ENCODE measurements at places on chromosomes 1 and 21. TPM values are rescaled to one million over a fixed set of nuclear protein-coding genes. Genes with fewer than 3 reads are reported as not detected.

- H3K4me1 ChIP-seq, result no peaks in the 10 kb centered on the region
- H3K27ac ChIP-seq, result no peak overlapping the region
- no peaks in the 10 kb centered on the region for H3K36me3 ChIP-seq
- no peak for DNase-seq
- H3K27me3 ChIP-seq, result no peaks in the 10 kb centered on the region
Measured at GRCh38 chr1:3510136-3510955, 55.9 kb downstream of the ARHGEF16 start.

GRCh38 chr1:9340172-9340854 is 47.6 kb downstream of the SPSB1 start:
- H3K27ac ChIP-seq, result no peak overlapping the region
- peaks cover 10% of the 10 kb centered on the region for H3K4me1 ChIP-seq
- no peaks in the 10 kb centered on the region for H3K36me3 ChIP-seq
- no peak overlapping the region for H3K4me3 ChIP-seq
- no peak for DNase-seq

DNA sequence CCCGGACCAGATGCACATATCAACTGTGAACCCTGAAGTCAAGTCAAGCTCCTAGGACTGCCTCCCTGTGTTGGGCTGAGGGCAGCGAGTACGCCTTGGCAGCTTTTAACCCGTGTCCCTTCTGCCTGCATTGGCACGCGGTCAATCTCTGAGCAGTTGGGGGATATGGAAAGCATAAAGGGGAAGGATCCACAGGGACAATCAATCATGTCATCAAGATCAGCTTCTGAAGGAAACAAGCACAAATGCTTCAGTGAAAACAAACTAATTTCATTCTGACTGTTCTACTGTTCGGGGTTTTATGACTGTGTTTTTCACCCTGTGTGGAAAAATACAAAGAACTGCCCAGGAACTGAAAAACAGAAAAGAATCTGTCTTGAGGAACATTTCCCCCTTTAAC is 106.2 kb downstream of the RUNX1 start:
- no peaks in the 10 kb centered on the region for H3K36me3 ChIP-seq
- no peak for DNase-seq
- no peaks in the 10 kb centered on the region for H3K4me1 ChIP-seq

DNA sequence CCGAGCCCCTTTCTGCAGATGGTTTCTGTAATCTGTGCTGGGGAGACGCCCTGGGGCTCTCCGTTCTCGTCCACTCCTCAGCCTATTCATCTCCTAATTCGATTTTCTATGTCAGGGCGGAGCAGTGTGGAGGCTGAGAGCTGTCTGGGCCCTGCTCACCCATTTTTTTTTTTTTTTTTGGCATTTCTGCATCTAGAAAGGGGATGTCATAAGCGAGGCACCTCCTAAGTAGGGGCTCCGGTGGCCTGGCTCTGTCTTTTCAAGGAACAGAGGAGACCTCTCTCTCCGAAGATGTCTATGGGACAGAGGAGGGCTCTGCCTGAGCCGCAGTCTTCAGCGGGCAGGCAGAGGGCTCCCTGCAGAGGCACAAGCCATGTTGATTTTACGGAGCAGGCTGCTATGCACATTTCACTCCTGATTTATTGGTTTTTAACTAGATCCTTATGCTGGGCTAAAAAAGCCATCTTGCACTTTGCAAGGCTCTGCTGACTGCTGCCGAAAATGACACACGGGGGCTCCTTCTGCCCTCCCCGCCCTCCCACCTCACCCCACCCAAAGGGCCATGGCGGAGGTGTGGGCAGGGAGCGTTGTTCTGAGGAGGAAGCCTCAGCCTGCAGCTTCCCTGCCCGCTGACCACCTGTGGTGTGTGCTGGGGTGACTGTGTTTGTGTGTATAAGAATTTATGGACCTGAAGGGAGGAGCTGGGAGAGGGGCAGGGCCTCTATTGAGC is 71.0 kb downstream of the FOXD2 start:
- no peak overlapping the region for H3K4me3 ChIP-seq
- peaks cover 9% of the 10 kb centered on the region for H3K4me1 ChIP-seq
- no peak overlapping the region for H3K27ac ChIP-seq
- no peaks in the 10 kb centered on the region for H3K36me3 ChIP-seq

Gene IGSF9
- not detected for total RNA-seq

DNA sequence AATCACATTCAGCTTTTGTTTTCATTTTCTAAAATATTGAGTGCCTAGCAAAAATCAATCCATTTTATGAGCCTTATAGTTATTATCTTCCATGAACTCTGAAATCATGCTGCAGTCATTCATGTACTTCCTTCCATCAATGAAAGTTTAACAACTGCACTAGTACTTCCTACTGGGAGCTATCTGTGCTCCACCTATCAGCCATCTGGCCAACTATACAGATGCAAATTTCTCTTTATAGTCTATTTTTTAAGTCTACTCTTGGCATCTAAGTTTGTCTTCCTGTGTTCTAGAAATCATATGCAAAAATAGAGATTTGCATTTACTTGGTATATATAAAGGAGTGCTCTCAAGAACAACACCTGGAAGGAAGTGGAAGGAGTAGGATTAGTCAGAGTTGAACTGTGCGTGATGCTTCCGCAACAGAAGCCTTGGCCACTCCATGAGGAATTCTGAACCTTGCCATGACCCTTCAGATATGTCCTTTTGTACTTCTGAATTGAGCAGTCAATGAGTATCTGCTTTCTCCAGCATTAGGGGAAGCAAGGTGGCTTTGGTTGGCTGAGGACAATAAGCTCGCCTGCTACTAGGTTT is 403.2 kb upstream of the ADAMTS5 start:
- no peak overlapping the region for H3K4me3 ChIP-seq
- H3K27me3 ChIP-seq, result no peaks in the 10 kb centered on the region
- DNase-seq, result no peak
- no peaks in the 10 kb centered on the region for H3K4me1 ChIP-seq
- H3K27ac ChIP-seq, result no peak overlapping the region
- no peaks in the 10 kb centered on the region for H3K36me3 ChIP-seq

Gene DMBX1
- not detected for total RNA-seq

DNA sequence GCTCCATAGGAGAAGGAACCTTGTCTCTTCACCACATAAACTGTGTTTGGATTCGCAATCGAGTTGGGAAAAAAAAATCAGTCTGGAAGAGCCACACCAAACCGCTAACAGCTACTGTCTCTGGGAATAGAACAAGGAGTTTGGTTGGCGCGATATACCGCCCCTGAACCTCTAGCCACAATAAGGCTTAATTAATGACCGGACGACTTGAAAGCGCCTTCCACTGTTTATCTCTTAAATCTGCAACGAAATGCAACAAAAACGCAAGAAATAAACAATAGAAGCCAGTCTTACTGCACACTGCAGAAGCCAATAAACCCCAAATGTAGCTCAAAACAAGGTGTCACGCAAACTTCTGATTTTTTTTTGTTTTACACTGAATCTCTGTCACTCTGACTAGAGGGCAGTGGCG is 10.9 kb downstream of the BTBD19 start:
- no peaks in the 10 kb centered on the region for H3K36me3 ChIP-seq
- H3K27ac ChIP-seq, result peak overlapping the region; percentile 91
- peaks cover 26% of the 10 kb centered on the region for H3K4me1 ChIP-seq
- no peak for DNase-seq
- H3K27me3 ChIP-seq, result no peaks in the 10 kb centered on the region

- no peaks in the 10 kb centered on the region for H3K4me1 ChIP-seq
- H3K27me3 ChIP-seq, result no peaks in the 10 kb centered on the region
- H3K4me3 ChIP-seq, result no peak overlapping the region
- no peak overlapping the region for H3K27ac ChIP-seq
Measured at GRCh38 chr1:2566101-2567045, 10.2 kb downstream of the TNFRSF14 start.

- no peak overlapping the region for H3K27ac ChIP-seq
- H3K4me3 ChIP-seq, result peak overlapping the region; percentile 92
- no peaks in the 10 kb centered on the region for H3K27me3 ChIP-seq
- H3K4me1 ChIP-seq, result peaks cover 16% of the 10 kb centered on the region
Measured at GRCh38 chr1:225882694-225883615, 775 bp upstream of the TMEM63A start.

DNA sequence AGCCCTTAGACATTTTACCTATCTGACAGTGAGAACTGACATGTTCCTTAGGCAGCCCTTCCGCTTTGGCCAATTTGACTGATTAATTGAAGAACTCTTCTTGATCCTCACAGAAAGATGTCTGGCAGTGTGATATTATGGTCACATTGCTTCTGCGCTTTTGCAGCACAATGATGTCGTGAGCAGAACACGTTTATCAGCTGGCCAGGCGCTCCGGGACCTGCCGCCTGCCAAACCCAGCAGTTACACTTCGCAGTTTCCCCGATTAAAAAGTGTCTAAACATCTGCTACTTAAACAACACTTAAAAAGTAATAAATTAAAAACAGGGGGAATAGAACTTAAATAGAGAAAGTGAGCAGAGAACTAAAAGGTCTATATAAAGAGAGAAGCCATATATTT is 103.5 kb upstream of the ETS2 start:
- H3K36me3 ChIP-seq, result no peaks in the 10 kb centered on the region
- no peak overlapping the region for H3K4me3 ChIP-seq
- H3K27ac ChIP-seq, result no peak overlapping the region
- DNase-seq, result no peak
- H3K27me3 ChIP-seq, result no peaks in the 10 kb centered on the region
- no peaks in the 10 kb centered on the region for H3K4me1 ChIP-seq

GRCh38 chr1:185565302-185565701 is 168.9 kb upstream of the HMCN1 start:
- no peaks in the 10 kb centered on the region for H3K36me3 ChIP-seq
- no peak overlapping the region for H3K27ac ChIP-seq
- no peak overlapping the region for H3K4me3 ChIP-seq

- H3K36me3 ChIP-seq, result no peaks in the 10 kb centered on the region
- H3K4me3 ChIP-seq, result no peak overlapping the region
- no peak for DNase-seq
- H3K27ac ChIP-seq, result no peak overlapping the region
- H3K27me3 ChIP-seq, result no peaks in the 10 kb centered on the region
Measured at GRCh38 chr1:78672428-78672827, 22.8 kb downstream of the IFI44 start.

Gene CYYR1
- not detected for total RNA-seq

GRCh38 chr1:53587252-53587988 is 128.2 kb downstream of the DMRTB1 start:
- no peak overlapping the region for H3K27ac ChIP-seq
- no peak overlapping the region for H3K4me3 ChIP-seq
- H3K36me3 ChIP-seq, result no peaks in the 10 kb centered on the region
- H3K27me3 ChIP-seq, result no peaks in the 10 kb centered on the region

Gene HMCN1
- 0.18 TPM for total RNA-seq

DNA sequence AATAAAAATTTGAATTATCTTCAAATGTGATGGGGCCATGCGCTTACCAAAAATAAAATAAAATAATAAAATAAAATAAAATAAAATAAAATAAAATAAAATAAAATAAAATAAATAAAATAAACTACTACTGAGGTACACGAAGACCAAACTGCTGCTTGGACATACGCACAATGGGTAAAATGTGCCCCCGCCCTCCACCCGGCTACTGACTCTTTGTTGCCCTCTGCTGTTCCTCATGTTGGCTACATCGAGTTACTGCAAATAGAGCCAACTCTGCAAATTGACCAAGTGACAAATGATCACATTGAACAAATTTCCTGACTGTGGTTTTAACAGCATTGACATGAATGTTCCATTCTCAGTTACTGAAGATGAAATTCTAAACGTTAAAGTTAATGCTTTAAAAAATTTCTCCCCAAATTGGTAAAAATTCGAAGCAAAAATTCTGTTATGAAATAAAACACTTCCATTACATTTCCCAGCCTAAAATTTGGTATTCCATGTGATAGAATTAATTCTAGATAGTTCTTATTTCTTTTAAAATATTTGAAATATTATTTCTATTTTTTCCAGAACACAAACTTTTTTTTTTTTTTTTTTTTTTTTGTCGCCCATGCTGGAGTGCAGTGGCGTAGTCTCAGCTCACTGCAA is 18.8 kb upstream of the MAP1LC3C start:
- H3K4me1 ChIP-seq, result no peaks in the 10 kb centered on the region
- H3K4me3 ChIP-seq, result no peak overlapping the region
- peak; percentile 87 for DNase-seq
- H3K36me3 ChIP-seq, result no peaks in the 10 kb centered on the region
- H3K27ac ChIP-seq, result no peak overlapping the region

Gene SV2A
- not detected for total RNA-seq

DNA sequence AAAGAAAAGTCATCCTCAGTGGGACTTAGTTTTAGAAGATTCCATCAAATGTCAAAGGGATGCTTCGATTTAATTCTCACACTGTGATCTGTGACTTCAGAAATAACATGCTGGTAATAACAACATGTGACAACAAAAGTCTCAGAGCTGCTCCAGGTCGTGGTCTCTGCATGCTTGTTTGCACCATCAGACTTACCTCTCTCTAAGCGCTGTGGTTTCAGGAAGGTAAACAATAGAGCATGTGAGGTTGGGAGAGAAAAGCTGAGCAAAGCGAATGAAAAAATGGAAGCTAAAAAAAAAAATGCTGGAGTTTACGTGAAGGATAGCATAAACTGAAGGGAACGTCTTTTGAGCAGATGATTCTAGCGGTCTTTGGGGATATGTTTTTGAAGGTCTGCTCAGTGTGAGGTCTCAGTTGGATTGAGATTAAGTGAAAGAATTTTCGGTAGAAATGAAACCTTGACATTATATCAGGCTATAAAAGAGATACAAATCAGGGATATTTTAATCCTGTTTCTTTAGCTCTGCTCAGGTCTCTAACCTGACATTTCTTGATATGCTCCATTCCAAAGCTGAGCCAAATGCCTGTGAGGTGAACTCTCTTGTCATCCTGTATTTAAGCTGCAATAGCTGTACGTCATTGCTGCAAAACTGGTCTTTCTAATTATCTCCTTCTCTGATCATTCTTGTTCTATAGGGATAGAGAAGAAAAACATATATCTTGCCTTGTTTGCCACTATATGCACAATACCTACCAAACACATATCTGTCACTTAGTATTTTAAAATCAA is 86.5 kb downstream of the C1orf21 start:
- H3K27ac ChIP-seq, result no peak overlapping the region
- H3K27me3 ChIP-seq, result no peaks in the 10 kb centered on the region
- H3K4me3 ChIP-seq, result no peak overlapping the region

- no peaks in the 10 kb centered on the region for H3K27me3 ChIP-seq
- H3K36me3 ChIP-seq, result no peaks in the 10 kb centered on the region
- no peak for DNase-seq
- H3K4me1 ChIP-seq, result peaks cover 15% of the 10 kb centered on the region
- no peak overlapping the region for H3K27ac ChIP-seq
Measured at GRCh38 chr1:7371926-7372325, 399.2 kb upstream of the VAMP3 start.

DNA sequence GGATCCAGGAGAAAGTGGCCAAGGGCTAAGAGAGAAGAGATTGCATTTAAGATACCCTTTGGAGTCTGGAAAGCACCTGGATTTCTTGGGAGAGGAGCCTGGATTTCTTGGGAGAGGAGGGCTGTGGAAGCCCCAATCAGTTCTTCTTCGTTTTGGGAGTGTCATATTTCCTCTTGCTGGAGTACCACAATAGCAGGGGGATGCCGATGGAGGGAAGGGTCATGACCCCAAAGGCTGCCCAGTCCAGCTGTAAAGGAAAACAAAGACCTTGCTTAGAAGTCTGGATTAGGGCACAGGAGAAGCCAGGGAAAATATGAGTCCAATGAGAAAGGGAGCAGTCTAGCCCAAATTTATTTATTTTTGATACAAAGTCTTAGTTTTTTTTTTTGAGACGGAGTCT is 11.3 kb downstream of the SSR2 start:
- H3K36me3 ChIP-seq, result peaks cover 24% of the 10 kb centered on the region
- H3K4me1 ChIP-seq, result no peaks in the 10 kb centered on the region
- H3K27me3 ChIP-seq, result no peaks in the 10 kb centered on the region
- no peak overlapping the region for H3K4me3 ChIP-seq

Gene CD1C
- total RNA-seq, result 59.4 TPM

- peak; percentile 67 for DNase-seq
- no peaks in the 10 kb centered on the region for H3K36me3 ChIP-seq
- H3K27me3 ChIP-seq, result peaks cover 3% of the 10 kb centered on the region
- H3K4me1 ChIP-seq, result peaks cover 65% of the 10 kb centered on the region
- H3K4me3 ChIP-seq, result peak overlapping the region; percentile 64
Measured at GRCh38 chr1:218164111-218164929, 120.8 kb upstream of the RRP15 start.

Gene ACTL8
- total RNA-seq, result not detected
